ENCODE measurements at places on chromosomes 3 and 15. TPM values are rescaled to one million over a fixed set of nuclear protein-coding genes. Genes with fewer than 3 reads are reported as not detected.

- no peaks in the 10 kb centered on the region for H3K27me3 ChIP-seq
- no peak overlapping the region for H3K27ac ChIP-seq
- H3K4me3 ChIP-seq: peak overlapping the region; percentile 77
- H3K4me1 ChIP-seq: peaks cover 2% of the 10 kb centered on the region
- DNase-seq: no peak
- no peaks in the 10 kb centered on the region for H3K36me3 ChIP-seq
Measured at GRCh38 chr3:138594935-138595610, 1.0 kb upstream of the CEP70 start.

DNA sequence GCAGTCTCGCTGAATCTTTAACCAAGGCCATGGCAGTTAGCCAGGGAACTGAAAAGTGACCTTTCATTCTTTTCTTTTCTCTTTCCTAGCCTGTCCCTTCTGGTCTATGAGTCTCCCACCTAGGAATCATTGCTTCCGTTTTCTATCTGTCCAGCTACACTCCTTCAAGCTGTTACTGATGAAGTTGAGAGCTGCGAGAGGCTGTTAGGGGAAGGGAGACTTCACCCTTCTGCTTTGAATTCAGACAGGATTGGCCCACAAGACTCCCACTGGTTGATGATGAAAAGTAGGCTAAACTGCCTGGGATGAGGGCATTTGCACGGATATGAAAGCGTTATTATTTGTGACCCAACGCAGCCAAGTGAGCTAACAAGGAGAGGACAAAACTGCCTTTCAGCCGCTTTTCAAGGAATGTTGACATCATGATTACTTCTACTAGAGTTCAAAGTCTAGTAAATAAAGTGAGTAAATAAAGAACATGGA, 30.2 kb downstream of the EIF4E3 start:
- peaks cover 5% of the 10 kb centered on the region for H3K4me1 ChIP-seq
- no peaks in the 10 kb centered on the region for H3K36me3 ChIP-seq
- no peak for DNase-seq
- no peaks in the 10 kb centered on the region for H3K27me3 ChIP-seq

Gene SPATA12
- 0.19 TPM for total RNA-seq

DNA sequence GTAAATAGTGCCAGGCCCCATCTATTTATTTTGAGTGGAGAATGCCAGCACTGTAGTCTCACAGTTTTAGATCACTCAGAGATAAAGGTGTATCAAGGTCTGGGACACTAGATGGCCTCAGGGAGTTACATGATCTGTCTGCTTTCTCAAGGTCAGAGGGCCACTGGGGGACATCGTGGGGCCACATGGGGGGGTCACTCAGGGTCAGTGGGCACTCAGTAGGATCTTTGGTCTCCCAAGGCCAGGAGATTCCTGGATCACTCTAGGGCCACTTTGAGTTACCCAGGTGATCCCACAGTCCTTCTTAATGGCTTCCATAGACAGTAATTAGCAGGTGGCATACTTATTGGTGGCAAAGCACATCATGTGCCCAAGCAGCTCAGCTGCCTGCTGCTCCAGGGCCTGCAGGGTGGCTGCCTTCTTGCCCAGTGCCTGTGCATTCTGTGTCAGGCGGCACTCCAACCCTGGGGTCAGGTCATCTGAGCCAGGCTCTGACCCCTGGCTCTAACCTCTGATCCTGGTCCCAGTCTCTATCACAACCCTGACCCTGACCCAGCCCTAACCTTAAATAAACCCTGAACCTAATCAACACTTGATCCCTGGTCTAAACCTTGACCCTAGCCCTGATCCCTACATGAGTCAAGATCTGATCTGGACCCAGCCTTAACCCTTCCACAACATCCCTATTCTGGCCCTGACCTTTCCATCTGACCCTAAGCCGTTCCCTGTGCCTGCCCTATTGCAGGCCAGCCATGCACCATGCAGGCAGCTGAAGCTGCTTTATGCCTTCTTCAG, 1.8 kb upstream of the LAMB2 start:
- no peak overlapping the region for H3K4me3 ChIP-seq
- no peak overlapping the region for H3K27ac ChIP-seq
- H3K4me1 ChIP-seq: peaks cover 6% of the 10 kb centered on the region
- H3K27me3 ChIP-seq: no peaks in the 10 kb centered on the region
- 0 out of 2 replicates have a peak, but pooled peaks cover under 1% of the 10 kb centered on the region for H3K36me3 ChIP-seq

DNA sequence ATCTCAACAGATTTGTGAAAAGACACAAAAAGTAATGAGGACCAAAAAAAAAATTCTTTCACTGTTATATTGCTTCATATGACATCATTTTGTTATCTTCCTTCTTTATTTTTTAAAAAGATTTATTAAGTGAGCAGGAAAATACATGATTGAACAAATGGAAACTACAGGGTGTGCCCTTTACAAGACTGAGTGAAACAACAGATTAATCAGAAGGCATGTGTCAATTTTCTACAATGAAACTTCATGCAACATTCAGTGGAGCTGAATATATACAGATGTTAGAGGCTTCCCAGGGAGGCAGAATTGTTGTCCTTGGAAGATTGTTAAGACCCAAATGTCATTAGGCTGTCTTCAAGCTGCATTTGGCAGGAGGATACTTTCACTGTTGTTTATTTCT, 28.4 kb upstream of the SLC2A2 start:
- H3K4me1 ChIP-seq: no peaks in the 10 kb centered on the region
- H3K36me3 ChIP-seq: no peaks in the 10 kb centered on the region
- DNase-seq: no peak
- H3K27ac ChIP-seq: no peak overlapping the region
- no peak overlapping the region for H3K4me3 ChIP-seq
- no peaks in the 10 kb centered on the region for H3K27me3 ChIP-seq

- no peak overlapping the region for H3K27ac ChIP-seq
- no peak for DNase-seq
- no peaks in the 10 kb centered on the region for H3K27me3 ChIP-seq
- no peak overlapping the region for H3K4me3 ChIP-seq
- peaks cover 5% of the 10 kb centered on the region for H3K4me1 ChIP-seq
Measured at GRCh38 chr3:66622756-66623457, 122.1 kb upstream of the LRIG1 start.

- H3K4me1 ChIP-seq: no peaks in the 10 kb centered on the region
- H3K36me3 ChIP-seq: no peaks in the 10 kb centered on the region
- no peak for DNase-seq
- H3K27me3 ChIP-seq: no peaks in the 10 kb centered on the region
Measured at GRCh38 chr3:127289706-127290575, 2.1 kb upstream of the PRR20G start.

DNA sequence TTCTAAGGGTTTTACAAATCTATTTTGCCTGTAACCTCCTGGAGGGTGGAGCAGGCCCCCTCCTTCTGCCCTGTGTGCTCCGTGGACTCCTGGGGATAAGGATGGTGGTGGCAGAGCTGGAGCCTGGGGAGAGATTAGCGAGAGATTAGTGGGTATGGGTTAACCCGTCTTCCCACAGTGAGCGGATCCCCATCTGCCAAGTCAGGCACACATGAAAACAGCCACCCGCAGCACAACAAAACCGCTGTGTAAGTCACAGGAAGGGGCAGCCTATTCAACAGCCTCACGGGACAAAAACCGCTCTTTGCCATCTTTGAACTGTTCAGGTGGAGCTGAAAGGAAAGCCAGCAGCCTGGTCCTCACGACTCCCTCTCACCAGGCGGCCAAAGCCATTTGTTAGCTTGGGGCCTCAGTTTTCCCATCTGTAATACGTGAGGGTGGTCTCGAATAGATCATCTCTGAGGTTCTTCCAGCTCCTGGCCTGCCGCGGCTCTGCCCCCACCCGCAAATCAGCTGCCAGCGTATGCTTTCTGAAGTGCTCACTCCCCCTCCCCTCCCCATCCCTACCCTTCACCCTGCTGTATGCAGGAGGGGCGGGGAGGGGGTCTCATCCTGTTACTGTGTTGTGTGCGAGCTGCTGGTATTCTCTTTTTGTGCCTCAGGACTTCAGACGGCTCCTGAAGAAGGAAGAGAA, 43.6 kb downstream of the PDIA5 start:
- no peak overlapping the region for H3K27ac ChIP-seq
- DNase-seq: no peak
- no peak overlapping the region for H3K4me3 ChIP-seq
- no peaks in the 10 kb centered on the region for H3K27me3 ChIP-seq
- peaks cover 10% of the 10 kb centered on the region for H3K36me3 ChIP-seq

Gene ANKRD63
- 0.26 TPM for total RNA-seq

DNA sequence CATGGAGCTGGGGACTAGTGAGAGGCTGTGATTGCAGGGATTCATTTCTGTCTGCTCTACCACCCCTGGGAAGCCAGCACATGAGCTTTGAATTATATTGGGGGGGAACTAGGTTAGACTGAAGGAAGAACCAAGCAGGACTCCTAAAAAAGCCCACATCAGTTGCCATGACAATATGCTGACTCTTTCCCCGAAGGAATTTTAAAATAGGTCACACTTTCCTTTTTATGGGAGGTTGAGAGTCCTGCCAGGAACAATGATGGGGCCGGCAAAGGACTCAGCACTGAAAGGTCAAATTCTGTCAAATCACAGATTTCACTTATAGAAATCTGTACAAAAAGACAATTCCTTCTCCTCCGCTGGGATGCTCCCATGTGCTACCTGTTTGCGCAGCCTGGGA, 130.8 kb downstream of the ZNF621 start:
- DNase-seq: no peak
- no peaks in the 10 kb centered on the region for H3K4me1 ChIP-seq
- H3K4me3 ChIP-seq: no peak overlapping the region
- no peaks in the 10 kb centered on the region for H3K27me3 ChIP-seq
- H3K36me3 ChIP-seq: no peaks in the 10 kb centered on the region

Gene WDR72
- 2.1 TPM for total RNA-seq

DNA sequence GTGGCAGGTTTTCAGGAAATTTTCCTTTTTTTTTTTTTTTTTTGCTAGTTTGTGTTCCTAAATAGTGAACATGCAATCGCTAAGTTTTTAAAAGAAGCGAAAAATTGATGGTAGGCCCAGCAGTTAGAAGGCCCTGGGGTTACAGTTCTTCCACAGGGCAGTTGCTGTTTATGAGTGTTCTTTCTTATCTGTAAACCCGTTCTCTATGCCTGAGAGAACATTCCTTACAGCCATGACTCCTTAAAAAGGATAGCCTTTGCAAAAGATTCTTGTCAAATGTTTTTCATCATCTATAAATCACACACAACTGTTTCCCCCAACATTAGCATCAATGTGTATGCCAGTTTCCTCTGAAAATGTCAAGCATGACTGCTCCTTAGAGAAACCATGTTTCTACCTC, 23.8 kb upstream of the MYZAP start:
- no peak for DNase-seq
- no peak overlapping the region for H3K4me3 ChIP-seq
- H3K27ac ChIP-seq: no peak overlapping the region
- H3K27me3 ChIP-seq: no peaks in the 10 kb centered on the region
- H3K4me1 ChIP-seq: 0 out of 2 replicates have a peak, but pooled peaks cover 2% of the 10 kb centered on the region
- no peaks in the 10 kb centered on the region for H3K36me3 ChIP-seq

GRCh38 chr3:31093606-31094005, 199.1 kb upstream of the GADL1 start:
- no peaks in the 10 kb centered on the region for H3K36me3 ChIP-seq
- DNase-seq: no peak
- H3K27me3 ChIP-seq: no peaks in the 10 kb centered on the region

Gene GLDN
- 0.50 TPM for total RNA-seq

DNA sequence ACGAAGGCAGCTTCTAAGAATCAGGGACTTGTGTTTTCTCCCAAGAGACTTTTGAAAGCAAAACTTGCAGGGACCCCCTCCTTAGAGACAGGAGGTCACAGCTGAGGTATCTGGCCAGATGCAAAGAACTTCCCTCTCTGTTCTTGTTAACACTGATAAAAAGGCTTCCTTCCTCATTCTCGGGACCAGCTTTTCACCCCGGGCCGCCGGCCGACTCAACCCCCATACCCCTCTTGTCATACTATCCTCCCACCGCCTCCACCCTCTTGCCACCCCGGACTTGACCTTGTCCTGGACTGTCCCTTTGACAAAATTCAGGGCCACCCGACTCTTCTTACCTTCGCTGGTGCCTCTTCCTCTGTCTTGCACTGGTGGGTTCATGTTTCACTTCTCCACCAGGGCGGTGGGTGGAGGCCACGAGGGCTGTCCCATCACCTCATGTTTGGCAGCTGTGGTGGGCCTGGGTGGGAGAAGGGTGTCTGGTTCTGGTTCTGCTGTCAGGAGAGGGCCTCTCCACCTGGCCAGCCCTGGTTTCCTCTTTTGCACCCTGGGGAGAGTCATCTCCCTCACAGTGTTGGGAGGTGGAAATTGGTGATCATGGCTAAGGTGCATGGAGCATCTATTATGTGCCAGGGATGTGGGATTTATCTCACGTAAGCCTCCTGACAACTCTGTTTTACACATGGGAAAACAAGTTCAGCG, 32.5 kb downstream of the BHLHE40 start:
- no peak overlapping the region for H3K4me3 ChIP-seq
- DNase-seq: no peak
- no peak overlapping the region for H3K27ac ChIP-seq
- H3K4me1 ChIP-seq: no peaks in the 10 kb centered on the region
- H3K36me3 ChIP-seq: no peaks in the 10 kb centered on the region

Gene SLC28A2
- not detected for total RNA-seq

DNA sequence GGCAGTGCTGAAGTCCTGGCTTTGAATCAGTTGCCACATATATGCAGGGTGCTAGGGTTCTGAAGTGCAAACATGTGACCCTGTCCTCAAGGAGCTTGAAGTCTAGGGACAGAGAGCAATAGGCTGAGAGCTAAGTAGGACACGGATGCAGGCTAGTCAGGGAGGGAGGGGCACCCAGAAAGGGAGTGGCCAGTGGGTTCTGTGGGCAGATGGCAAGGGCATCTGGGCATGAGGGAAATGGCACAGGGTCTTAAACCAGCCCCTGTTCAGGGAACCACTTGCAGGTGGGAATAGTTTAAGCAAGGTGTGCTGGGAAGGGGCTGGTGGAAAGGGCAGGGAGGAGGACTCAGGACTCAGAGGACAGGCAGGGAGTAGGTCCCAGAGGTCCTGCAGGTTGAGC, 46.4 kb upstream of the EPHB1 start:
- DNase-seq: no peak
- H3K27me3 ChIP-seq: no peaks in the 10 kb centered on the region
- no peak overlapping the region for H3K27ac ChIP-seq
- no peaks in the 10 kb centered on the region for H3K4me1 ChIP-seq
- H3K4me3 ChIP-seq: no peak overlapping the region

- no peaks in the 10 kb centered on the region for H3K36me3 ChIP-seq
- no peaks in the 10 kb centered on the region for H3K27me3 ChIP-seq
- H3K4me1 ChIP-seq: peaks cover 8% of the 10 kb centered on the region
- peak overlapping the region; percentile 15 for H3K4me3 ChIP-seq
Measured at GRCh38 chr3:71129611-71130431, 453.7 kb downstream of the FOXP1 start.

GRCh38 chr3:45553469-45553974, 41.0 kb upstream of the LIMD1 start:
- DNase-seq: no peak
- H3K4me1 ChIP-seq: peaks cover 7% of the 10 kb centered on the region
- H3K27me3 ChIP-seq: no peaks in the 10 kb centered on the region

Gene ONECUT1
- 6.1 TPM for total RNA-seq

DNA sequence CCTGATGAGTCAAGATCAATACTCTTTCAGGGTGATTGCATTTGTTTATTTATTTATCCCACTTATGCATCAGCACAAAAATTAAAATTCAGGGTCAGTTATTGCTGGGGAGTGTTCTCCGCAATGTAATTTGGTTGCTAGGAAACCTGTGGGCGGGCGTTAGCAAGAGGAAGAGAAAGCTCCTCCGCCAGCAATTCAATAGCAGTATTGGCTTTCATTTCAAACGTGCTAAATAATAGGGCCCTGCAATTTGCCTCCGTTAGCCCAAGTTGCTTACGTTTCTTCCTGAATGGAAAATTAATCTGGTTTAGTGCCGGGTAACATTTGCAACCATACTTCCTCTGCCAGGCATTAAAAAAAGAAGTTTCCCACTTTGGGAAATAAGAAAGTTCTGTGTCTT, 35.5 kb upstream of the PLCL2 start:
- H3K4me3 ChIP-seq: no peak overlapping the region
- H3K27ac ChIP-seq: no peak overlapping the region
- no peaks in the 10 kb centered on the region for H3K4me1 ChIP-seq
- no peaks in the 10 kb centered on the region for H3K36me3 ChIP-seq
- no peaks in the 10 kb centered on the region for H3K27me3 ChIP-seq
